ENCODE measurements at places on chromosomes 5 and 9.

DNA sequence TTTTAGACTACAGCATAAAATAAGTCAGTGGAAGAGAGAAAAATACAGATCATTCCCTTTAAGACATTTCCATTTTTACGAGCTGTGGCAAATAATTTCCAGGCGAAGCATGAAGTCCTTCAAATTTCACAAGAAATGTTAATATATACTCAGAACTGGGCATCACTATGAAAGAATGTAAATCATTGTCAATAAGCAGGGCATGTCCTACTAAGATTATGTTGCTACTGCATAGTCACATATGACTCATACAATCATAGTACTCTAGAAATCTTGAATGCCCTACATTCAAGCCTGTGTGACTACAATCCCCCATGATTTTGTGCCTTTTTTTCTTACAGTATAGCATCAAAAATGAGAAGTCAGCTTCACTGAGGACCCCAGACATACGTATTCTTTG lies 485.2 kb upstream of the FTMT start:
- no peak for DNase-seq

- no peak for DNase-seq
These were observed 14.3 kb downstream of the GEMIN5 start for GRCh38 chr5:154923441-154924430.

DNA sequence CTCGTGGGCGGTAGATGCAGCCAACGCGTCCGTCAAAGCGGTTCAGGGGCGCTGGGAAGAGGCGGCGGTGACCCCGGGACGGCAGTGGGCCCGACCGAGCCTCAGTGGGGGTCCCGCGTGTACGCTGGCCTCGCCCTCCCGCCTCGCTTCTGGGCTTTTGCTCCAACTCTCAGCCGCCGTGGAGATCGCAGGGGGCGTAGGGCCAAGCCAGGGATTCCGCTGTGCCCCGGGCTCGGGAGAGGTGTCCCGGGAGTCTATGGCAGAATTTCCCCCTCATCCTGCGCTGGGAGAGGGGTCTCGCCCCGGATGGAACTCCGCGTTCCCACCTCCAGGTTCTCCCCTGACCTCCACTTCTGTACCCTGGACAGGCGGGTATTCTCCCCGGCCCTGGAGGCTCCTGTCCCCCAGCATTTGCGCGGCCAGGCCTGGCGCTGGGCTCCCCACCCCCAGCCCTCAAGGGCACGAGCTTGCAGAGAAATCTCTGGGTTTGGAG lies 131.9 kb downstream of the MRPL36 start:
- no peak for DNase-seq

GRCh38 chr9:99169982-99170761 lies 51.6 kb downstream of the ALG2 start:
- DNase-seq, result no peak

- DNase-seq, result no peak
These were observed 250.4 kb upstream of the PCSK5 start for GRCh38 chr9:75639971-75640610.

GRCh38 chr9:4967523-4967922 lies 17.5 kb upstream of the JAK2 start:
- DNase-seq, result no peak

- DNase-seq, result no peak
These were observed 21.8 kb downstream of the KCNIP1 start for GRCh38 chr5:170525470-170526211.

- no peak for DNase-seq
These were observed 105.7 kb downstream of the SPOCK1 start for GRCh38 chr5:137393196-137393993.

DNA sequence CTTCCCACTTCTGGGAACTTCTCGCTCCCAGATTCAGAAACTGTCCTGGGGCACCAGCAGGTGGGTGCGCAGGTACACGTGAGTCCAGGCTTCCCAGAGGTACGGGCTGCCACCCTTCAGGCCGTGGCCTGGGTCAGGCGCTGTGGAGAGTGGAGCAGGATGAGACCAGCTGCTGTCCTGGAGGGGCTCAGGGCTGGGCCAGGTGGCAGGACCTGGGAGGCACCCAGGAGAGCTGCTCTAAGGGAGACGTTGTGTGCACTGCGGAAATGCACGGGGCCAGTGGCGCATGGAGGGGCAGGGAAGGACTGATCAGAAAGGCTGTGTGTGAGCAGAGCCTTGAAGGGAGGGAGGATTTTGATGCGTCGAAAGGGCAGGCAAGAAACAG lies 135.1 kb upstream of the PHYKPL start:
- no peak for DNase-seq

DNA sequence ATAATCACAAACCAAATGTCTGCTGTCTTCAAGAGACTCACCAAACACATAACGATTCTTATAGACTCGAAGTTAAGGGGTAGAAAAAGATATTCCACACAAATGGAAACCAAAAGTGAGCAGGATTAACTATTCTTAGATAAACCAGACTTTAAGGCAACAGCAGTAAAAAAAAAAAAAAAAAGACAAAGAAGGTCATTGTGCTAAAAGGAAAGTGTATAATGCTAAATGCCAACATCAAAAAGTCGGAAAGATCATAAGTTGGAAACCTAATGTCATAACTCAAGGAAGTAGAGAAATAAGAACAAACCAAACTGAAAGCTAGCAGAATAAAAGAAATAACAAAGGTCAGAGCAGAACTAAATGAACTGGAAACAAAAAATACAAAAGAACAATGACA lies 714.6 kb downstream of the SEMA5A start:
- no peak for DNase-seq

- no peak for DNase-seq
These were observed 76.6 kb downstream of the PTPDC1 start for GRCh38 chr9:94160594-94161501.

- no peak for DNase-seq
These were observed 562.7 kb upstream of the DMAC1 start for GRCh38 chr9:8362250-8362649.

DNA sequence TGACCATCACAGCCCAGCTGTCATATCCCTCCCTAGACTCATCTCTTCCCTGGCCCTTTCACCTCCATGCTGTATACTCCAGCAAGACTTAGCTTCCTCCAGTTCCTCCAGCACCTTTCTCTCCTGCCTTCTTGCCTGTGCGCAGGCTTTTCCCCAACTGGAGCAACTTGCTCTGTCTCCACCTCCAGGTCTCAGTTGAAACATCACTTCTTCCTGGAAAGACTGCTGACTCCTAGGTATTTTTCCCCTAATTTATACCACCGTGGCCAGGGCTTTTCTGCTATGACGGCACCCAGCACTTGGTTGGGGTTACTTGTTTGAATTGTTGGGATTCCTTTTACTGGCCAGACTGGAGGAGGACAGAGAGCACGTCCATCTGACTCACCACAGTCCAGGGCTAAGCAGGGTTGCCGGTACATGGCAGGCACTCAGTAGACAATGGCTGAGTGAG lies 67.5 kb downstream of the KCNIP1 start:
- DNase-seq, result no peak

- DNase-seq, result no peak
These were observed at the start of gene PPIC for GRCh38 chr5:123036391-123037103. PPIC (minus strand) TSS chr5:123036725; CDS start chr5:123036625, 100 bp downstream.

GRCh38 chr9:87187656-87188055 lies 240.3 kb upstream of the GAS1 start:
- no peak for DNase-seq

- no peak for DNase-seq
These were observed 6.5 kb downstream of the CTNND2 start for GRCh38 chr5:11897781-11898180.

DNA sequence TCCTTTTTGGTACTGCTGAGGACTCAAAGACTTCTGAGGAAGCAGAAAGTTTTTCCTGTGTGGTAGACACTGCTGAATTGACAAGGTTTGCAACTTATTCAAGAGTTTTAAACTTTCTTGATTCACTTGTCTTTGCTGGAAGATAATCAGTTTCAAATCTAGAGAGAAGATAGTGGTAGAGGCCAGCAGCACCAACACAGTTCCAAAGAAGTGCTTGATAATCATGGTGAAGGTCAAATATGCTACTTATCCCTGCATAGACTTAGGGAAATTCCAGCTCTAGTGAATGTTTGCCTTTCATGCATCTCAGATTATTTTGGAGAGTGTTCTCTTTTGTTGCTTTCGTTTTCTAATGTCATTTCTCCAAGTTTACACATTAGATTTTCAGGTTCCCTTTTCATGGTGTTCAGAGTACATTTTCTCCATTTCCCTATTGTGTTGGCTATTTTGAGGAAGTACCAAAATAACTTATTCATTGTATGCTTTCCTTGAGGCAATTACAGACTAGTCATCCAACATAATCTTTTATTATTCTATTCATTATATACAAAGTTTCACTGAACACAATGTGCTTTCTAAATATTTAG lies 550 bp downstream of the IFNE start:
- no peak for DNase-seq

- peak; percentile 42 for DNase-seq
These were observed 427 bp downstream of the SERINC5 start for GRCh38 chr5:80255431-80255810.

DNA sequence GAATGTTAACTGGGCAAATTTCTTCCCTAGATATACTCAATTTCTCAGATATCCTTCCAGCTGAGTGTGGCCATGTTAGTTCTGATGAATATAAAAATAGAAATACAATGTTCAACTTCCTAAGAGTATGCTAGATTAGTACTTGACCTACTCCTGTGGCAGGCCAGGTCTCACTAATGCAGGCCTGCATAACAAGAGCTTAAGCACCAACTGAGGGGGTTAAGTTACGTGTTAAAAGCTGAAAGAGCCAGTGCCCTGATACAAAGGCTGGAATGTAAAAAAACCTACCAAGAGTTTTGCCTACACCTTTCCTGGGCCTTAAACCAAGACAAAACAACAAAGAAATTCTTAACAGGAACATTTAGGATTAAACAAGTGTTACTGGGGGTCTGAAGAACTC lies 102.8 kb downstream of the MRPS30 start:
- no peak for DNase-seq

GRCh38 chr9:114894206-114894605 lies 36.2 kb downstream of the TNFSF8 start:
- DNase-seq, result no peak

DNA sequence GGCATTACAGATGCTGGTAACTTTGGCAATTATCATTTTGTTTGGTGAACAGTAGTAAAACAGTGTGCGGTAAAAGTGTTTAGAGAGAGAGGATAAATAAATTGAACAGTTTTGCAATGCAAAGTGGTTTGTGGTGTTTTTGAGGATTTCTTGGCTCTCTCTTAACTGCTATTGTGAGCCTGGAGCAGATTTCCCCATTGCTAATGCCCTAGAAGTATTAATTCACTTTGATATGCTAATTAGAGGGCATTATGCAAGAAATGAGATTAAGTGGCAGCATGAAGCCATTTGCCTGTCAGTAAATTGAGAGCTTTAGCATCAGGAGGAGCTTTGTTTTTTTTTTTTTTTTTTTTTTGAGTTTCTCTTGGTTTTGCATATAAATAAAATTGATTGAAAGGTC lies 8.2 kb downstream of the PBX3 start:
- no peak for DNase-seq

- no peak for DNase-seq
These were observed 142.8 kb downstream of the MAST4 start for GRCh38 chr5:66739021-66739420.

DNA sequence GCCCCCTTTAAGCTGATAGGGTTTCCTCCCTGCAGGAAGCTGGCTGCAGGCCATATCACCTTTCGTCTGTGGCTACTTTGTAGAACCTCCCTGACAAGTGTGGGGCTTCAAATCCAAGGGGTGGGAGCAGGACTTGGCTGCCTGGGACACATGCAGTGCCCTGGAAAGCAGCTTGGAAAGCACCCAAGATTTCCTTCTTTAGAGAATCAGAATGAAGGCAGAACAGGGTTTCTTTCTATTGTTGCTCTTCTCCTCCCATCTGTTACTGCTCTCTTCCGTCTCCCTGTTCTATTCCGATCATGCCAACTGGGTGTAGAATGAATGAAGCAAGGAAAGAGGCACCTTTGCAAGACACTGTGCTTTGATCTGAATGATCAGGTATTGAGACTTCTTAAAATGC lies 282.2 kb downstream of the MED10 start:
- no peak for DNase-seq

All from CD4-positive, alpha-beta T cell treated with Interleukin-12 subunit alpha and Interleukin-12 subunit beta, for 1 hour (primary cell).